ENCODE measurements at places on chromosomes 13 and 19. TPM values are rescaled to one million over a fixed set of nuclear protein-coding genes. Genes with fewer than 3 reads are reported as not detected.

Gene ZNF486
- total RNA-seq: 6.2 TPM

Gene PALM
- total RNA-seq: 6.0 TPM

Gene NAPSA
- total RNA-seq: 0.65 TPM

Gene KCNC3
- 2.3 TPM for total RNA-seq

Gene NKPD1
- total RNA-seq: under 0.01 TPM

Gene WDR87
- not detected for total RNA-seq

Gene KASH5
- not detected for total RNA-seq

Gene SHFL
- 21.2 TPM for total RNA-seq

Gene CYP4F8
- not detected for total RNA-seq

Gene HMG20B
- total RNA-seq: 131 TPM
